Right ventricle myocardium superior (tissue), 1 donor: ENCODE measurements at places on chromosomes 7 and 10. TPM values are rescaled to one million over a fixed set of nuclear protein-coding genes. Genes with fewer than 3 reads are reported as not detected.

GRCh38 chr10:93062514-93063143 is 2.0 kb downstream of the CYP26C1 start:
- DNase-seq: no peak

- DNase-seq: no peak
These were observed 145.3 kb downstream of the MAGI2 start for GRCh38 chr7:79308192-79308591.

- no peak for DNase-seq
These were observed 1.2 kb downstream of the HMX2 start for GRCh38 chr10:123149162-123149567.

DNA sequence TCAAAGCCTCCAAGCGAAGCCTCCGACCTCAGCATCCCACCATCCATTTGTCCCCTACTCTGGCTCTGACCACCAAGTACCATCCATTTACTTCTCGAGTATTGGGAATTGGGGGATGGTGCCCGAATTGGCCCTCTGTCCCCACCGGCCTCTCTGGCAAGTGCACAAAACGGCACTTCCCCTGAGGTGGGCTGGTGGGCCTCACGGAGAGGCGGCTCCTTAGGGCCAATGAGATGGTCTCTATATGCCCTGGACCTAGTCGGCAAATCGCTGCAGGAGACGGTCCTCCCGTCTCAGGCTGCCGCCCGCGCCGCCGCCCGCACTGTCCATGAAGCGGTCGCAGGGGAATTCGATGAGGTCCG is 2.8 kb downstream of the TRIL start:
- no peak for DNase-seq

GRCh38 chr10:46268076-46268881 is 18.5 kb upstream of the ANTXRL start:
- no peak for DNase-seq

DNA sequence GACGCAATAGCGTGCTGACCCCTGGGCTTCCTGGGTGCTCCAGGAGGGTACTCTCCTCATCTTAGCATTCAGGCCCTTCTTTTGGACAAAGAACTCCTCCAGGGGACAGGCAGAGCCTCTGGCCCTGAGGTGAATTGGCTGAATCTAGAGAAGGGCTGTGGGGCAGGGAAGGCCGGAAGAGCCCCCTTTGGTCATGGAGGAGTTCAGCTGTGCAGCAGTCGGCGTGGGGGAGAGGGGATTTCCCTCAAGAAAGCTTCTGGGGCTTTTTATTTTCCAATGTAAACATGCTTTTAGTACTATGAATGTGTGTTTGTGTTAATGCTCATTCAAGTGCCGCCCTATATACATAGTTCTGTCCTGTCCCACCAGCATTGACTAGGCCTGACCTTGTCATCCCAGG is 38.8 kb downstream of the FIGNL1 start:
- no peak for DNase-seq

GRCh38 chr7:69219381-69219780 is 378.9 kb upstream of the AUTS2 start:
- DNase-seq: no peak

DNA sequence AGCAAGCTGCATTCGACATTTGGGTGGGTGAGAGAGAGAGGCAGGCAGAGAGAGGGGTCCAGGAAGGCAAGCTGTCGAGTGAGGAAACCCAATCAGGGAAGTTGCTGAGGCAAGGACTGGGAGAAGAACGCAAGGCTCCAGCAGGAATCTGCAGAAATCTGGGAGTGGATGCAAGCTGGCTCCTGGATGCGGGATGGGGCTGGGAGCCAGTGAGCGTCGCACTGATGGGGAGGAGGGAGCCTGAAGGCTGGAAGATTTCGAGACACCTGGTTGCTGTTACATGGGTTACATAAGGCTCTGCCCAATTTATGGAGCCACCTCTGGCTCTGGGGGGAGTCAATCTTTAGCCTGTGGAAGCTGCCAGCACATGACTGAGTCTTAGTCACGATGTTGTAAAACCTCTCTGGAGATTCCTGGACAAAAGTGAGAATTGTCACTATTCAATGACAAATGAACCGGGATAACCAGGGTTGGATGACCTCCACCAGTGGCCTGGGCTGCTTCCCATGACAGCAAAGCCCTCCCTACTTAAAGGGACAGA is 51.1 kb upstream of the ADRB1 start:
- DNase-seq: peak; percentile 45

- no peak for DNase-seq
These were observed 61.6 kb upstream of the CAMK1D start for GRCh38 chr10:12287772-12288171.

DNA sequence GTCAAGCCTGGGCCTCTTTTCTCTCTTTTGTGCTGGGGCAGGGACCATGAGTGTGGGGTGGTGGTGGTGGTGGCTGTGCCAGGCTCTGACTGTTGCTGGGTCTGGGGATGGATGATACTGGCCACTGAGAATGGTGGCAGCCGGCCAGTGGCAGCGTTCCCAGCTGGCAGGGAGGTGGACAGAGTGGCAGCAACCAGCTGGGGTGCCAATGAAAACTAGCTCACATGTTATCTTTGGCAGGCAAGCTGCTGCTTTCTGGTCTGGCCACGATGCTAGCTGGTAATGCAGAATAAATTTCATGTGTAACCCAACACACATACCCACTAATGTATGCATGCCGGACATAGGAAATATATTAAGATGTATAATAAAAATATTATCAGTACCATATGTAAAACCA is 95.0 kb upstream of the SLC26A5 start:
- peak; percentile 88 for DNase-seq

DNA sequence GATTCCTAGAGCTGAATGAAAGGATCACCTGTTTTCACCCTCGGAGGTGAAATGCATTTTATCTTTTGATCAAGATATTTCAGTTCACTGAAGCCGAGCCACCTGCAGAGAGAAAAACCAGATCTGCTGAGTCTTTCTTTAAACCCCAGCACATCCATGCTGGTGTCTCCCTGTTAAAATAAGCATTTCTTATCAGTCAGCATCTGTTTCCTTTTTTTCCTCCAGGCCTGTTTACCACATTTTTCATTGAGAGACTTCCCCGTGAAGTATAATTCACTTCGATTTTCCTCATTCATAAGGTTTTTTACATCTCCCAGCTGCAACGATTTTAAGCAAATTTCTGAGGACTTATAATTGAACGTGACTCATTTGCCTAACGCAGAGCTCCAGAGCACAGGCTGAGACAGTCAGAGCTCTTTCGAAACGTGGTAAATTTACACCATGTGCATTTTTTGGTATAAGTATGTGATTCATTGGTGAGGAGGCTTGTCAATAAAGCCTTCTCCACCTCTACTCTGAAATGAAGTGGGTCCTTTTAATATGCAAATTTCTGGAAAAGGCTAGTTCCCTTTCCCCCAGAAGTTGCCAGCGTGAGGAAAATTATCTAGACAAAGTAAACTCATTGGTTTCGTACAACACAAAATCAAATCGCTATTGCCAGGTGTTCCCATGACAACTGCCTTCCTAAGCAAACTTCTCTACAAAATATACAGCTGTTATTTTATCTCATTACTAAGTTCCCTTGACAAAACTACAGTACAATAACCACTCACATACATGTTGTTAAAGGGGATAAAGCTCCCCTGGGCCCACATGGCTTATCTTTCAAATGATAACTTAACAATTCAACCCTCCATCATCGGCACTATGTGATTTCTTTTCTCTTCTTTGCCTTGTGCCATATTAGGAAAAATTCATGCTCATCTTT is 374.8 kb upstream of the AKR1E2 start:
- no peak for DNase-seq

GRCh38 chr10:124592736-124593430 is 131.3 kb downstream of the LHPP start:
- DNase-seq: peak; percentile 31

DNA sequence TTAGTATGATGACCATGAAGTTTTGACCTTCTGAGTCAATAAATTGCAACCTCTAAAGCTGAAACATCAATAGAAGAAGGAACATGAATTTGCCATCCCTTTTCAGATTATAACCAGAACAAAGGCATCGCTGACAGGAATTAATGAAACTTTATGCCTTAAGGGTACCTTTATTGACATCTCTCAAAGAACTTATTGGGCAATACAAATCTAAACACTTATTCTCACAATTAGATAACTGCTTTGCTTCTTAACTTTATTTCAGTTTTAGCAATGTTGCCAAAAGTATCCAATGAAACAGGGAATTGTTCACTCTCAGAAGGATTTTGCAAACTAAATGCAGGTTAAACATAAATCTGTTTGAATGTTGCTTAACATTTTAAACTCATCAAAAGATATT is 116.0 kb downstream of the ELAPOR2 start:
- DNase-seq: no peak

DNA sequence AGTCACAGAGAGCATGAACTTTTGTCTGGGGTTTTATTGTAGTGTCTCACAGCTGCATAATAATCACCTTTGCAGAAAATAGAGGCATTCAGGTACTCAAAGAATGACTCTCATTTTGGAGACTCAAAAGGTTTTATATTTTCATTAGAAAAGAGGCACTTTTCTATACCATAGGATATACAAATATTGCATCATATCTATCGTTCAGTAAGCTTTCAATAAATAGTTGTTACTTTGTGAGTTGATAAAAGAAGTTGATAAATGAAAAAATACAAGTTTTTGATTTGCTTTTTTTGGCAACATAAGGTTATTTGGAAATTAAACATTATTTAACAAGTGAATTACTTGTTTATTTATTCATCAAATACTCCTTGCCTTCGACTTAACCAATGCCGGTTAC is 279.9 kb downstream of the ARL4A start:
- no peak for DNase-seq

DNA sequence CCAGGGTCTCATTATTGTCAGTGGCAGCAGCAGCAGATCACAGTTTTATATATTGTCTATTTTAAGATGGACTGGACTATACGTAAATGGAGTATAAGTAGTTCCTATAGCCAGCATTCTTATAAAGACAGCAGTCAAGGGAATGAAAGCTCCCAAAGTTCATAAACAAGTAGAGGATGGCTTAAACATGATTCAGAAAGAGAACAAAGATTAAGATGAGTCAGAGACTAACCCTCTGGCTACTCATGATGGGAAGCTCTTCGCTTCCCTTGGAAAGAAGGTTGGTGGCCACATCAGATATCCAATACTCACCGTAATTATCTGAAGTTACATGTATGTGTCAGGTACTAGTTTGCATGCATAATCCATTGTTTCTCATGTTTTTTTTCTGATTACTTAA is 277.0 kb downstream of the INHBA start:
- DNase-seq: no peak

GRCh38 chr10:35097510-35097909 is 7.4 kb upstream of the CUL2 start:
- DNase-seq: no peak

GRCh38 chr7:2116989-2117591 is 115.7 kb downstream of the MAD1L1 start:
- DNase-seq: peak; percentile 87

GRCh38 chr7:130418306-130418705 is 22.5 kb downstream of the CEP41 start:
- no peak for DNase-seq

IFRD1 gene
- total RNA-seq: 18.0 TPM

SUN3 gene
- total RNA-seq: not detected

FGFR2 gene
- 0.30 TPM for total RNA-seq

UPF2 gene
- 19.8 TPM for total RNA-seq
